NCI-H524 (cell line): ENCODE measurements at places on chromosomes 13 and 19.

- no peak for DNase-seq
Observed at GRCh38 chr13:51025245-51025905, 85.7 kb downstream of the C13orf42 start.

DNA sequence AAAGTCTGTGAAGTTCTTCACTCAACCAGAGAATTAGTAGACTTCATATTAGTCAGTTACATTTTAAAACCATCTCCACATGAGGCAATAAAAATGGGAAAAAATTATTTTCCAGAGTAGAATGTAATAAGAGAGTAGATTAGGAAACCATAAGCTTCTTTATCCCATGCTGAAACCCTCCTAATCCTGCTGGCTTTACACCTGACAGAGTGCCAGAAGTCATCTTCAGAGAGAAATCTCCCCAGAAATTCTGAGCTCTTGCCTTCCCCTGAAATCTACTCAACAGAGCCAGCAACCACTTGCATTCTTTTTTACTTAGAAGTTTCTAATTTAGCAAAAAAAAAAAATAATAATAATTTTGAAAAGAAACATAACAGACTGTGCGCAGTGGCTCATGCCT lies 279.9 kb downstream of the NHLRC3 start:
- DNase-seq = no peak

GRCh38 chr13:36795463-36795862 lies 23.6 kb upstream of the RFXAP start:
- DNase-seq = no peak

GRCh38 chr19:47758443-47758804 lies 13.1 kb downstream of the NOP53 start:
- DNase-seq = no peak

GRCh38 chr19:50693064-50693975 lies 26.3 kb downstream of the SHANK1 start:
- DNase-seq = peak; percentile 42
